ENCODE measurements at places on chromosomes 11 and 22. TPM values are rescaled to one million over a fixed set of nuclear protein-coding genes. Genes with fewer than 3 reads are reported as not detected.
A peak's percentile ranks its signal among the peaks of the same experiment; 100 is the strongest.

- DNase-seq, result no peak
These were observed 28.9 kb upstream of the SHISAL1 start for GRCh38 chr22:44341431-44342346.

The SCGB1D2 gene
- total RNA-seq, result not detected

GRCh38 chr11:115645631-115646317 is 141.6 kb upstream of the CADM1 start:
- DNase-seq, result no peak

- no peak for DNase-seq
These were observed 39.6 kb downstream of the PARVB start for GRCh38 chr22:44063462-44064371.

DNA sequence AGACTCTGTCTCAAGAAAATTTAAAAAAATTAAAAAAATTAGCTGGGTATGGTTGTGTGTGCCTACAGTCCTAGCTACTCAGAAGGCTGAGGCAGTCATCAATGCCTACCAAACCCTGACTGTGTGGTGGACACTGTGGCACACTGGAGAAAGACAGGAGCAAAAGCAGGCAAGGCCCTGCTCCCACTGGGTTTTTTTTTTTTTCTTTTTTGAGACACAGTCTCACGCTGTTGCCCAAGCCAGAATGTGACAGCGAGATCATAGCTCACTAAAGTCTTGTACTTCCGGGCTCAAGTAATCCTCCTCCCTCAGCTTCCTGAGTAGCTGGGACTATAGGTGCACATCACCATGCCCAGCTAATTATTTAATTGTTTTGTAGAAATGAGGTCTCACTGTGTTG is 4.6 kb downstream of the NEFH start:
- DNase-seq, result no peak

- DNase-seq, result no peak
These were observed 152.8 kb upstream of the NTM start for GRCh38 chr11:131217313-131218310.

- DNase-seq, result peak; percentile 52
These were observed at the start of gene AHNAK for GRCh38 chr11:62546244-62546928. Gene AHNAK (minus strand): TSS chr11:62546806. CDS start chr11:62536098, 10,708 bp downstream.

The SEC14L6 gene
- not detected for total RNA-seq

DNA sequence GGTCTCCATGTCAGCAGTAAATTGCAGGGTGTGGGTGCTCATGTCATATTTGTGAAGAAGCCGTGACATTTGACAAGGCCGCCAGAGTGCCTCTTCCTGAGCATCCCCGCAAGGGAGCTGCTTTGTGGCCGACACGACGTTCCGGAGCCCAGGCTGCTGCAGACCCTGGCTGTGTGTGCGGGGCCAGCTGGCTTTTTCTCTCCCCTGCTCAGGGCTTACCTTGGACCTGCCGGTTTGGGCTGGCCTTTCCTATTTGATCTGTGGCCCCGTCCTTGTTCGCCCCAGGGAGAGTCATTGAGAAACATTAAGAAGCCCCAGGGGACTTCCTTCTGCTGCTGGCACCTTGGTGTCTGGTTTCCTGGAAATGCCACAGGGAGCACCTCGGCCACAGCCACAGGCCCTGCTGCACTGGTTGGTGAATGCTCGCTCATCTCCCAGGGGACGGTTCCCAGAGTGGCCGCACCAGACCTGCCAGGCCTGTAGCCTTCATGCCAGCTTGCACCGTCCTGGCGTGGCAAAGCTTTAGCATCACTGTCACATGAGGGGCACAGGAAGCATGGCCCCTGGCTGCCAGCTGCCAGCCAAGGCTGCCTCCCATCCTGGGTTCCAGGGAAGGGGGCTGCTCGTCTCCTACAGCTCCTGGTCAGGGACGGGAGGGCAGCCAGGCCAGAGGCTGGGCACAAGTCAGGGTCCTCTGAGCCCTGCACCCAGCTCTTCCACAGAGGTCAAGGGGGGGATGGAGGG is 5.4 kb downstream of the GRK2 start:
- DNase-seq, result no peak

DNA sequence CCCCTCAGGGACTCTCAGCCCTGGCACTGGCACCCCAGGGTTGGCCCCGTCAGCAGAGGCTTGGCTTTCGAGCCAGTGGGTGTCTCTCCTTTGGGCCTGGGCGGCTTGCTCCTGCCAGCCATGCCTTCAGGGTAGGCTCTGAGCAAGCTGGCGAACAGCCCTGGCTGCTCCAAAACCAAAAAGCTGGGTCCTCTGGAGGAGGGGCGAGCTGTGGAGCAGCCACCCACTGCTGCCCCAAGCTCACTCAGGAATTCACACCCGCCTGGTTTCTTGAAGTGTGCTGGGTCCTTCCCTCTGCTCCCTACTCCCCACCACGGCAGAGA is 6.2 kb downstream of the YDJC start:
- no peak for DNase-seq

DNA sequence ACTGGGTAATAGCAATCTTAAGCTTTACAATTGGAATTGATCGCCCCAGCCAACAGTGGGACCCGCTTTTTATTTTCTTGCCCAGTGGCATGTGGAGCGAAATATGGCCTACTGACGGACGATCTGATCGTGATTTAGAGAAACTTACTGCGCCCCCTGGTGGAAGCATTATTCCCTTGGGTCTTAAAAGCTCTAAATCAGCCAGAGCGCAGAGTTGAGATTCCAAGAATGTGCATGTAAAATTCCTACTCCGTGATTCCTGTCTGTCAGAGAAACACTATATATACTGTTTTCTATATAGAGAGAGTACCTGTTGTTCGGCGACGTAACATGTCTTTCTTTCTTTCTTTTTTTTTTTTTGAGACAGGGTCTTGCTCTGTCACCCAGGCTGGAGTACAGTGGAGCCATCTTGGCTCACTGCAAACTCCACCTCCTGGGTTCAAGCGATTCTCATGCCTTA is 3.7 kb upstream of the DPF2 start:
- DNase-seq, result peak; percentile 86

The ZNF280B gene
- 1.5 TPM for total RNA-seq

GRCh38 chr22:49792107-49792506 is 35.6 kb downstream of the BRD1 start:
- no peak for DNase-seq

- DNase-seq, result no peak
These were observed 154.4 kb upstream of the FAT3 start for GRCh38 chr11:92070026-92070889.

DNA sequence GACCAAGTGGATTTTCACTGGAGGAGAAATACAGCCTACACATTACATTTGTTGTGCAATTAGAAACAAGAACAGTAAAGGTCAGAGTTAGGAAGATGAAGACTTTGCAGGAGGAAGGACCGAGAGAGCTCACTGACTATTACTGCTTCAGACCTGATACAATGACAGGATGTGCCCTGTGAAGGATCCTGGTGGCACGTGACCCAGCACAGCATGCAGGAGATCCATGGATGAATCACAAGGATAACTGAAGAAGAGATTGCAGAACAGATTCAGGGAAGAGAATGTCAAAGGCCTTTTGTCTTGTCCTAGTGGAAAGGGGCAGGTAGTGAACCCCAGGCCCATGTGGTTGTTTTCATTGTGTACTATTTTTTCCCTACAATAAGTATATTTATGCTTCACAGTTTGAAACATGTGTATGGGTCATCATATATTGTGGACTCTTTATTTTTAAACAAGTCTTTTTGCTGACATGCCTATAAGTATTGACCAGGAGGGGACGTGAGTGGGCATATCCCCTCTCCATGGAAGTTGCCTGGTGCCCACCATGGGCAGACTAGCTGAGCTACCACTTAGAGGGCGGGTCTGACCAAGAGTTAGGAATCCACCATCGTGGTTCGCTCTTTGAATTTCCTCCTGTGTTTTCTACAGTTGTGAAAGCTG is 44.3 kb downstream of the RASSF10 start:
- no peak for DNase-seq

DNA sequence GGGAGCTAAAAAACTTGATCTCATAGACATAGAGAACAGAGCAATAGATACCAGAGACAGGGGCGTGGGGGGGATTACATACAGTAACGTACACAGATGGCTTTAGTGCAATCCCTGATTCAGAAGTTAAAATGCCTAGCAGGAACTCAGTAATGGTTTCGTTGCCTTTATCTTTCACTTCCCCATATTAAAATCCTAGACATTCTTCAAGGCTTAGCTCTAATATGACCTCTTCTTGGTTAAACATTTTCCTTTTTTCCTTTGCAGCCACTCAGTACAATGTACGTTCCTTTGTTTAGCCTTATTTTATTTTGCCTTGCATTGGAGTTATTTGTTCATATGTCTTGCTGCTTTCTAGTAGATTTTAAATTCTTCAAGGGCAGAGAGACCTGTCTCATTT is 104.9 kb downstream of the C11orf87 start:
- no peak for DNase-seq

GRCh38 chr22:48884324-48884723 is 943.3 kb downstream of the BRD1 start:
- DNase-seq, result no peak

GRCh38 chr11:46380340-46381047 is 975 bp upstream of the MDK start:
- DNase-seq, result peak; percentile 46

The APOA5 gene
- total RNA-seq, result not detected

DNA sequence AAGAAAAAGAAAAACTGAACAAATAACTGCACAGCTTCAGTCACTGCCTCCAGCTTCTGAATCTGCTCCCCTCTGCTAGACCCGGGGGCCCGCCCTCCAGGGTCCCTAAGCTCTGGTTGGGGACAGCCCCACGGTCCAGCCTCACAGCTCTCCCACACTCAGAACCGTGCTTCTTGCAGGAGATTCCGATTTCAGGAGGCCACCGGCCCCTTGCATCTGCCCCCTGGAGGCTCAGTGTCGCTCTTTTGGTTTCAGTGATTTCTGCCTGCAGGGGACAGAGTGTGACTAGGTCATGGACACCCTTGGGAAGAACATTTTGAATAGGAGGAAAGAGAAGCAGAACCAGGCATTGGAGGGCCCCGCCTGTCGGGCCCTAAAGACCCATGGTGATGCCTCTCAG is 23.1 kb upstream of the RPS3 start:
- no peak for DNase-seq

- no peak for DNase-seq
These were observed 33.7 kb upstream of the USP47 start for GRCh38 chr11:11807811-11808782.

GRCh38 chr22:26737262-26737661 is 79.9 kb downstream of the MIAT start:
- DNase-seq, result no peak

The C1QTNF5 gene
- total RNA-seq, result 9.1 TPM

GRCh38 chr11:35298369-35298768 is 121.0 kb downstream of the SLC1A2 start:
- peak; percentile 57 for DNase-seq

DNA sequence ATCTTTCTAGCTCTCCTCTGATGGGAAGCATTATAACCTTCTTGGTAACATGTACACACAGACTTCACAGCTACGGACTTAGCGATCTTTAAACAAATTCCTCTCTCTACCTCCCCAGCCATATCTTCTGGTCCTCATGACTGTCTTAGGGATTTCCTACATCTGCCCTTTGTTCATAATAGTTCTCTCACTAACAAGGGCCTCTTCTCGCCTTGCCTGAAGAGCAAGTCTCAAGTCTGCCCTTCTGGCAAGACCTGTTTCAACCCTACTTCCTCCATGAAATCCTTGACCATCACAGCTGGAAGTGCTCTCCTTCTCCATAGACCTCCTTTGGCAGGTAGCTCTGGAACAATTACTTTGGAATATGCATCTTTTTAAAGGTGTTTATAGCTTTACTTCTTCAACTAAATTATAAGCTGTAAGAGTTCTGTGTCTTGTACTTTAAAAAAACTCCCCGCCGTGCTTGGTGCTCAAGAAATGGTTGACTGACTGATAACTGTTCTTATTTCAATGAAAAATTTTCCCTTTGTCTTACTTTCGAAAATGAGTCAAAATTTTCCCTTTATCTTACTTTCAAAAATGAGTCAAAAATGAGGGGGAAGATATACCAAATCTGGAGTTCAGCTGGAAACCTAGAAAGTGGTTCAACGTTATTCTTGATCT is 34.7 kb downstream of the SNX19 start:
- no peak for DNase-seq

Measured in LHCN-M2 (cell line).